ENCODE measurements at places on chromosomes 5 and 9.

- no peak for DNase-seq
Measured at GRCh38 chr5:83724001-83724400, 3.3 kb upstream of the HAPLN1 start.

DNA sequence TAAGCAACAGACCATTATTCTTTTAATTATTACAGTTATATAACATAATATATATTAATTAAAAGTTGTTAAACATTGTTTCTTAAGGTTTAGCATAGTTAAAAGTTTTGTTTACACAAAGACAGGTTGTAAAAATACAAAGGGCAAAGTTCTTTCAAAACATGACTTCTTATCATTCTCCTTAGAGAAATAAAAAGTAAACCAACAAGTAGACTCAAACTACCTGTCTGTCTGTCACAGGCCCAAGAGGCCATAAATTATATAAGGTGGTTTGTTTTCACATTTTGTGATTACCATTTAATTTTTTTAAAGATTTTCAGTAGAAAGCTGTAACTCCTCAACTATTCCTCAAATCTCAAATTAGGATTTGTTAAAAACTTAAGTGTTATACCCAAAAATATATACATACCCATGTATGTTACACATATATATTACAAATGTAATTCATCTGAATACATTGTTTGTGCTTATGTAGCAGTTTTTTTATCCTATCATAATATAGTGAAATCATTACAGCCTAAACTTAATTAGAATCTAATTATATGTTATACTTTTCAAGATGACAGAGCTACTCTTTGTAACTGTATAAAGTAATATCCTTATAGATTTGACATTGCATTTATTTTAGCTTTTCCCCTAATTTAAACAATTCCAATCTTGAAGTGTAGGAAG, 93.8 kb upstream of the GRHPR start:
- DNase-seq: no peak

- DNase-seq: no peak
Measured at GRCh38 chr9:136287960-136288753, 15.7 kb downstream of the CCDC187 start.

DNA sequence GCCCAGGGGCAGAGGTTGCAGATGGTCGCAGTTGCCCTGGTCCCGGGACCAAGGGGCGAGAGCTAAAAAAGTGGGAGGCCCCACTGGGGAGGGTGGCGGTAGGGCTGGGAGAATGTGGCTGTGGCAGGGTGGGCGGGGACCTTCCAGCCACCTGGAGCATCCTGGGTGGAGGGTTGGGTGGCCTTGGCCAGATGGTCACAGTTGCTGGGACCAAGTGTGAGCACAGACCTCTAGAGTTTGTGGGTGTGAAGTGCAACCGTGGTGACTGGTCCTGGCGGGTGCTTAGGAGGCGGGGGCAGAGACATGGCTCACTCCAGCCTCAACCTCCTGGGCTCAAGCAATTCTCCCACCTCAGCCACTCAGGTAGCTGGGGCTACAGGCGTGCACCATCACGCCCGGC, 5.7 kb upstream of the TRAF2 start:
- DNase-seq: no peak

DNA sequence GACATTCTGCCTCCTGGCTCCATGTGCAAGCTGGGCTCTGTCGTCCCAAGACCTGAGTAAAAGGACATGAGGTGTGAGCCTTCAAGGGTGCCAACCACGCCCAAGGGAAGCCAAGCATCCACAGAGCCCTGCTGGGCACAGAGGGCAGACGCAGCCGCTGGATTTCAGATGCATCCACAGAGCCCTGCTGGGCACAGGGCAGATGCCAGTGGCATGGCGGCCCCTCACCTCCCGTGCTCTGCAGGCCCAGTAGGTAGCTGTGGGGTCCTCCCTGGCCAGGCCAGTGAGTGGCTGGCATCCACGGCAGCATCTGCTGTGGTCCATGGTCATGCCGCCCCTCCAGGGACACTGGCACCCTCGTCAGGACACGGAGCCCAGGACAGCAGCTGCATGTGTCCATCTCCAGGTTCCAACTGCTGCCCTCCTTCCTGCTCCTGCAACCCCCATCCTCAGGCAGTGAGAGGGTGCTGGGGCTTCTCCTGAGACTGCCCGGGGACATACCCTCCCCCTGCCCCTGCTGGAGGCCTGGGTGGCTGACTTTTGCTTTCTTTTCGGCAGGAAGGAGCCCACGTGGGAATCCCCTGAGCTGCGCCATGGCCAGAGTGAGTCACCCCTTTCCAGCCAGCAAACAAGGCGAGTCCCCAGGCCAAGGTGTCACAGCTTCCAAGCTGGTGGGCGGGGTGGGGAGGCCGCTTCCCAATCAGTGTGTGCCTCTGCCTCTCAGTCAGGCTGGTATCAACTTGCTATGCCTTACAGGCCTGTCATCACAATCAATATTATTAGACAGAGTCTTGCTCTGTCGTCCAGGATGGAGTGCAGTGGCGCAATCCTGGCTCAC, 4.0 kb upstream of the TRAF2 start:
- peak; percentile 56 for DNase-seq

DNA sequence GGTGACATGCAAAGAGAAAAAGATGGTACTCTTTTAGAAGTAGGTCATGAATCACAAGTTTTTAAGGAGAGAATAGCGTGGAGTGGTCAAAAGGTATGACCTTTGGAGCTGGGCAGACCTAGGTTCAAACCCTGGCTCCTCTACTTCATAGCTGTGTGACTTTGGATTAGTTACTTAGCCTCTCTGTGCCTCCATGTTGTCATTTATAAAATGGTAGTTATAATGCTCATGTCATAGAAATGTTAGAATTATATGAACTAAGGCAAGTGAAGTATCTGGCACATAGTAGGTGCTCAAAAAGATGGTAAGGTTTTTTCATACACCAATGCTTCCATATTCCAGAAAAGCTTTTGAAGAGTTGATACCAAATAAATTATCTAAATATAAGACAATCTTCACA, 7.3 kb downstream of the F2R start:
- DNase-seq: no peak

GRCh38 chr5:153991168-153991567, 47.5 kb downstream of the FAM114A2 start:
- no peak for DNase-seq

DNA sequence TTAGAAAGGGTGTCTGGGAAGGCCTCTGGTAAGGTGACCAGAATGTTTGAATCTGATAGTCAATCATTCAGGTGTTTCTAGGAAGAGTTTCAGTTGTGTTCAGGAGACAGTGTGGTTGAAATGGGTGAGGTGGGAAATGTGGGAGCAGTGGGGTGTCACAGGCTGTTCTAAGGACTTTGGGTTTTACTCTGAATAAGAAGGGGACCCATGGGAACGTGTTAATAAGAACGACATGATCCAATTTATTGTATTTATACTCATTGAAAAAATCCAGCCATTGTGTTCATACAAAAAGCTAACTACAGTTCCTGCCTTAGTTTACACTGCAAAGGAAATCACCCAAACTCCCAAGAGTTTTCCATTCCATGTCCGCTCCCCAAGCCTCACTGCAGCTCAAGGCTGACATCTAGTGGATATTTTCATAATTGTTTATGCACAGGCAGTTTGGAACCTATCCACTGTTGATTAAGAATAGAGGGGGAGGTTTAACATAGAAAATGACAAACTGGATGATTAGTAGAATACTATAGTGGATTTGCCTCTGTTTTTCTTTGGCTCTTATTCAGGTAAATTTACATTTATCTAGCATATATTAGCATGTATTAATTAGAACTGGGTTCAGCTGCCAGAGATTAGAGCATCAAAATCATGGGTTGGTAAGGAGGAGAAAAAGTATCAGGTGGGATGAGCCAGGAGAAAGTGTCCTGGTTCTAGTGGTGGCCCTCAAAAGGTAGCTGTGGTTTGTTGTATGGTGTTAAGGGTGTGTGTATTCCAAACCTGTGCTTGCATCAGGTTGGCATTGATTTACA, 17.7 kb downstream of the CAVIN4 start:
- DNase-seq: peak; percentile 35

DNA sequence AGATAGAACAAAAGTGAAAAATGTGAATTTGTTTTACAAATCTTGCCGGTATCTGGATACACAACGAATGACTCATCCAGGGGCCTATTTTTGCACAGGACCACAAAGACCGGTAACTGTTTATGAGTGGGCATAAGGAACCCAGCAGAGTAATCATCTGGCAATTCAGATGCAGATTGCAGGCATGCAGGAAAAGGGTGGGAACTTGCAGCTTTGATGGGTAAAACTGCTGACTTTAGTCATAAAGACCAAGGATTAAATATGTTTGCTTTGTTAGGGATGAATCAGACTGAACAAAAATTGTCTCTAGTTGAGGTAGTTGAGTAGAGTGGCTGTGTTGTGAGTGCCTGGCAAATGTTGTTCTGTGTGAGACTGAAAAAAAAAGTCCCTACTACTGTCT, 309.6 kb upstream of the CCNH start:
- no peak for DNase-seq

GRCh38 chr9:132672413-132672690, 2.1 kb downstream of the GTF3C4 start:
- DNase-seq: no peak

DNA sequence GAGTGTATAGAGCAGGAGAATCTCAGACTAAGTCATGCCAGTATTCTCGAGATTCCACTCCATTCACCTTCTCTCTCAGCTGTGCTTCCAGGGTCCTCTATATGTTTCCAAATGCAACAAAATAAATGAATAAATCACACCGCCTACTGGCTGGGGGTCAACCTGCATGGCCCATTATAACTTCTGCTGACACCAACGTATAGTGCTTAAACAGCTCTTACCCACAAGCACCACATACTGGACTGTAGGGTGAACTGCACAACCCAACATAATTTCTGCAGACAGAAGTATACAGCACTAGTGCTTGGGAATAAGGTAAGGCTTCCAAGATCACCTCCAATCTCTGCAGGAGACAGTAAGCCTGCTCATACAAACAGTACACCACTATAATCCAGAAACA, 33.1 kb upstream of the HTR4 start:
- DNase-seq: no peak

GRCh38 chr5:58751222-58751837, 168.5 kb downstream of the RAB3C start:
- DNase-seq: no peak

DNA sequence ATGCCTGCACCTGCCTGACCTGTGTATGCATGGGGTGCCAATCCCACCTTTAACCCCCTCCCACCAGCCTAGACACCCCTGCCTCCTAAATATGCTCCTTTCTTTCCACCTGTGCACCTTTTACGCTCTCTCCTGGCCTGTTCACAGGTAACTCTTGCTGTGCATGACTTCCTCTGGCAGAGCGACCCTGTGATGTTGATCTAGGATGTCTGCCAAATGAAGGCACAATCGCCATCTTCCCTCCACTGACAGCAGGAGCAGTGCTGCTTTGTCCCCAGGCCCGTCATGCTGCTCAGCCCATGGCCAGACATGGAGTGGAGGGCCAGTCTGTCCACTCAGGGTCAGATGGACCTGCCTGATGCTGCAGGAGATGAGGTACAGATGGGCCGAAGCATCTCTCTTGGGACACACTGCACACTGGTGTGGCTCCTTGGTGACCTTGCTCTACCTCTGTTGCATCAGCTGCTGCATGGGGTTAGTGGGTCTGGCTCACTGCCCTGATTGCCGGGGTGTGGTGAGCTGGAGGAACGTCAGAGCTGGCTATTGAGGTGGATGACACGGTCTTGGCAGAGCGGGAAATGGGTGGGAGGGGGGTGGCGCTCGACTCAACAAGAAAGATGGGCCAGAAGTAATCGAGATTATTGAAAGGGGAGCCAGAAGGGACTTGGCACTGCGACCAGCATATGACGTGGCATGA, 101.7 kb upstream of the PITX1 start:
- DNase-seq: no peak

DNA sequence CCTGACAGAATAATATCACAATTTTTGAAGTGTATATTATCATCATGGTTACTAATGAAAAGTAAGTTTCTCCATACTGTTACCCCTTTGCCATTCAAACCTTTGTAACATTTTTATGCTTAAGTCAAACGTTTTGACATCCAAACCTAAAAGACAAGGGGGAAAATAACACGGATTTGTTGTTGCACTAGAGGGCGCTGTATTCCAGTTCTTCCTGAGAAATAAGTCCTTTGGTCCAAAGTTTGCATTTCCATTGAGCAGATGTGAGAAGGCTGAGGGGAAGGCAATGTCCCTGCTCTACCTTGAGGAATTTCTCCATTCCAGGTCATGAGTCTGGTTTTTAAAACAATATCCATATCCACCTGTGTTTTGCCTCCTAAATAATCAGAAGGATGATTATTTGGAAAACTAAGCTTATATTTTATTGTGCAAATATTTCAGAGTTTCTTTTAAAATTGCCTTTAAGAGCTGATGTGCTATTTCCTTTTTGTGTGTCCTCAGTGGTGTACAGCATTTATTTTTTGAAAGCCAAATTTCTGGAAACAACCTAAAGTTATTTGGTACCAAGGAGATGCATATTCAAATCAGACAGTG, 9.7 kb downstream of the LECT2 start:
- DNase-seq: peak; percentile 59

DNA sequence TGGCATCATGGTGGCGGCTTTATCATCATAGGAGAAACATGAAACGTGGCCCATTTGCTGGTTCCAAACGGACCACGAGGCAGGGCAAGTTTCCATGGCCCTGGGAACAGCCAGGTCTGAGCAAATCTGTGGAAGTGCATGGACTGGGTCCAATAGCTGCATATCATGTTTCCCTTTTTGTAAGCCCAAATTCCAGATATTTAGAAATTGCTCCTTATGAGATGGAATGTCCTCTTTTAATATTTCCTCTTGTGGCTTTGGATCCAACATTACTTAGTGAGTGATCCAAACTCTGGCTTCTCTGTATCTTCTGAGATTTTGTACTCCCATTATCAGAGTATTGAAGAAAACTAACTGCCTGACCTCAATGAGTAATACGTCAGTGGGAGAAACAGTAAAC, 79.8 kb upstream of the FBXL7 start:
- no peak for DNase-seq

- DNase-seq: no peak
Measured at GRCh38 chr9:100029251-100029650, 69.5 kb downstream of the ERP44 start.

DNA sequence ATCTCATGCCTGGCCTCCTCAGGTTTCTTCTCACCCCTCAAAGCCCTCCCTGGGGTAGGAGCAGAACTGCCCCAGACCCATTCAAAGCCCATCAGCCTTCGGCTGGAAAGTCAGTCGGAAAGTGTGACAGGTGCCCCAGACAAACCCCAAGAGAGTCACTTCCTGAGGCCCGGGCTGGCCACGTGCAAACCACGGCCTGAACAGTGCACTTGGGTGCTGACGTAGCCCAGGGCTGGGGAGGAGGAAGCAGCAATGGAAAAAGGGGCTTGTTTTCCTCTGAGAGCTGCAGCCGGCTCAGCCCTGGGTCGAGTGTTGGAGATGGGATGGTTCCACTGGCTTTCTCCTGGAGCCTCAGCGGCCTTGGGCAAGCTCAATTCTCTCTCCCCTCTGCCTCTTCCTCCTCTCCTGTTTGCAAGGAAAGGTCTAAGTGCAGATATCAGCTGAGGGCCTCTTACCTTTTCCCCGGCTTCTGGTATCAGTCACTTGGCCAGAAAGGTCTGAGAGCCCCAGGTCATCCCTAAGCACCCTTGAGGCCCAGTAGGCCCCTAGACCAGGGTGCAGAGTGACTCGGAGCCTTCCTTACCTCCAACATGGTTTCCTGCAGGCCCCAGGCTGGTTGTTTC, 5.9 kb upstream of the EGR1 start:
- DNase-seq: no peak
